GM03348 (cell line): ENCODE measurements at places on chromosomes 7 and 10.

- no peak for DNase-seq
These were observed 1.8 kb downstream of the WASL start for GRCh38 chr7:123746931-123747488.

DNA sequence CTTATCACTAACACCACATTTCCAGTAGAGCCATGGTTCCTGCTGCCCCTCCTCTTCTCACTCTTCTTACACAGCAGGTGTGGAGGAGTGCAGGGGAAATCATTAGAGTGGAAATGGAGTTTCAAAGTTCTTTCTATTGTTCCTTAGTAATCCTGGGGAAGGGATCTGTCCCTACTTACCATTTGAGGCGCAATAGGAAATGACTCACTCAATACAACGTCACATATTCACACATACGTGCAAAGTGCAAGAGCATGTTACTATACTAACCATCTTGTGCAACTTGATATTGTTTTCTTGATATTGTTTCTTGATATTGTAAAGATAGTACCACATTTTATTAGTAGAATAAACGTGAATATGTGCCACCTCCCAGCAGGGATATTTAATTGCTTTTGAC, 1010.2 kb downstream of the DNAJB9 start:
- DNase-seq = no peak

DNA sequence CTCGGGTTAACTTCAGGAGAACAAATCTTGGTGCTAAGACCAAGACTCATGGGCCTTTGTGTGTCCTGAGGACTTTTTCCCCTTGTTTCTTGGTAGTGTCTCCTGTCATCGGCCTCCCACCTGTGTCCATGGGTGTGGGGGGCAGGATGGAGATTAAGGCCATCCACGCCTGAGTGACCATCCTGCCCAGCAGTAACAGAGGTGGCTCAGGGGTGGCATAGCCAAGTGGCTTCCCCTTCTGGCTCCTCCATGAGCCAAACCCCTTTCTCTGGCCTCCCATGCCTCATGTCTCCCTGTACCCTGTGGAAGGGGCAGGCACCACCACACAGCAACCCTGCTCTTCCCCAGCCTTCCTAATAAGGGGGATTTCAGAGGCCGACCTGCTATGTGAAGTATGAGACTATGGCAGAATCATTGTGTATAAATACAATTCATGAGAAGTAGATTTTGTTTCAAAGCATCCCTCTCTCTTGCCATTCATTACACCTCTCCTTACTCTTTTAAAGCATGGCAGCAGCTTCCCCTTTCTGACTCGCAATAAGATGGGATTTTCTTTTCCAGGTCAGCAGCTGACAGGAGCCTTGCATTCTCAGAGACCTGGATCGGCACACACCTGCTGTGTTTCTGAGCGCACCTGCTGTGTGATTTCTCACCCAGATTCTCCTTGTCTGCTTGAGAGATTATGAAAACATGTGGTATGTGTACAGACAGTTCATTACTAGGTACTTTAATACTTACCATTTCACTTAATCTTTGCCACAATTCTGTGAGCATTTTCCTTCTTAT, 102.5 kb downstream of the XPNPEP1 start:
- DNase-seq = no peak

- DNase-seq = no peak
These were observed 20.6 kb downstream of the HSPA12A start for GRCh38 chr10:116721547-116722392.

GRCh38 chr7:114755856-114756255, 166.0 kb upstream of the MDFIC start:
- no peak for DNase-seq

GRCh38 chr7:19575909-19576557, 132.8 kb downstream of the POLR1F start:
- DNase-seq = no peak

DNA sequence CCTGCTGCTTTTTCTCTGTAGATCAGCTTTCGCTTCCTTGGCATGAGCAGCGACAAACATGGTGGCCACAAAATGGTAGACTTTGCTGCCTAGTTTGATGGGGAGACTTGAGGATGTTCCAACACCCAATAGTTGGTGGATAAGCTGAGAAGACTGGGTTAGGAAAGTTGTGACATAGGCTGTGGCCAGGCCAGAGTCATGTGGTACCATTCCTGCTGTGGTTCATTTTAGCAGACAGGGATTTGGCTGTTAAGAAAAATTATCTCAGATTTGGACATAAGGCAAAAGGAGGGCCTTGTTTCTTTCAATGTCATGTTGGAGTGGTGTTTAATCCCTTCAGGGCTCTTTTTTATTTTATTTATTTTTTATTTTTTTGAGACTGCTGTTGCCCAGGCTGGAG, 26.6 kb upstream of the FAM180A start:
- DNase-seq = no peak

DNA sequence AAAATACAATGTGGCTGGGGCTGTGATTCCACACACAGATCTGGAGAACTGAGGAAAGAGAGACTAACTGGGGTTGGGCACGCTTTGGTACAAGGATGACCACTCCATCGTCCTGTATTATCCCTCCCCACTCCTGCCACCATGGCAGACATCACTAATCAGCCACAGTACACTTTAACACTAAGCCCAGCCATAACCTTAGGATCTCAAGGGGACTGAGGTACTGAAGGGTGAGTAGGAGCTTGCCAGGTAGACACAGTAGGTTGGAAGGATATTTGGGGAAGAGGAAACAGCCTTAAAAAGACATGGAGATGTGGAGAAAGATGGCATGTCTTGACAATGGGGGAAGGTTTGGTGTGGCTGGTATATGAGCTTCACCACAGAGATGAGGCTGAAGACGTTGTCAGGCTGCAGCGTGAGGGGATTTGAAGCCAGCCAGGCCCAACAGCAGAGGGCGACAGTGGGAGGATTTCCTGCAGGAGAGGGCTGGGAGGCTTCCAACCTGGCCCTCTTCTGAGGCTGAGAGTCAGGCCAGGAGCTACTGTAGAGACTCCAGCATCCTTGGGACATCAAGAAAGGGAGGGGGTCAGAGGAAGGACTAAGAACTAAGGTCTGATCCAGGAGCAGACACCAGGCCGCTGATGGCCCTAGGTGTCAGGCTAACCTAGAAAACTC, 58.6 kb upstream of the COL13A1 start:
- DNase-seq = peak; percentile 40

DNA sequence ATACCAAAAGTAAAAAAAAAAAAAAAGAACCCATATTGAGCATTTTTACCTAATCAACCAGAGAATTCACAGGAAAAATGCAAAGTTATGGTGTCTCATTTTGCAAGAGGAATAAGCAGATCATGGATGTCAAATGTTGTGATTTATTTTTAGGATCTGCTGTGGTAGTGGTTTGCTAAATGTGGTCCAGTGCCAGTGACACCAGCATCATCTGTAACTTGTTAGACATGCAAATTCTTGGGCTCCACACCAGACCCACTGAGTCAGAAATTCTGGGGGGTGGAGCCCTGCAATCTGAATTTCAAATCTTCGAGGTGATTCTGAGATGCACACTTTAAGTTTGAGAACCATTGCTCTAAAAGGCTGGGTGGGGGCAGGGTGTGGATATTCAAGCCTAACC, 30.1 kb upstream of the ZEB1 start:
- DNase-seq = peak; percentile 34

GRCh38 chr7:100888988-100889750, at the start of gene UFSP1:
TSS of gene UFSP1 (minus strand) at chr7:100889715. CDS start at chr7:100889271, 444 bp downstream.
- no peak for DNase-seq

- DNase-seq = no peak
These were observed 6.3 kb downstream of the TSPAN13 start for GRCh38 chr7:16759840-16760239.

DNA sequence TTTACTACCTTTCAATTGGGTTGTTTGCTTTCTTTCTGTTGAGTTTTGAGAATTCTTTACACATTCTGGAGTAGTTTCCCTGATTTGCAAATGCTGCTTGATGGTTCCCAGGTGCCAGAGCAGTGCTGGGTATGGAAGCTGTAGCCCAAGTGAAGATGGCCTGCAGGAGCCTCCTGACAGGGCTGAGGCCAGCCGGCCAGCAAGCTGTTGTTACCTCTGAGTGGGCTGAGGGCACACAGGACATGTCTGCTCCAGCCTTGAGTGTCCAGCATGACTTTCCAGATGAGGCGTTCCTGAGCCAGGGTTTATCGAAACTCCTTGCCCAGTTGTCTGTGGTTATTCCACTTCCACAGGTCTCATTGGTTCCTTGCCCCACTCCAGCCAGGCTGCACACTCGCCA, 164.6 kb upstream of the TNS3 start:
- DNase-seq = no peak

DNA sequence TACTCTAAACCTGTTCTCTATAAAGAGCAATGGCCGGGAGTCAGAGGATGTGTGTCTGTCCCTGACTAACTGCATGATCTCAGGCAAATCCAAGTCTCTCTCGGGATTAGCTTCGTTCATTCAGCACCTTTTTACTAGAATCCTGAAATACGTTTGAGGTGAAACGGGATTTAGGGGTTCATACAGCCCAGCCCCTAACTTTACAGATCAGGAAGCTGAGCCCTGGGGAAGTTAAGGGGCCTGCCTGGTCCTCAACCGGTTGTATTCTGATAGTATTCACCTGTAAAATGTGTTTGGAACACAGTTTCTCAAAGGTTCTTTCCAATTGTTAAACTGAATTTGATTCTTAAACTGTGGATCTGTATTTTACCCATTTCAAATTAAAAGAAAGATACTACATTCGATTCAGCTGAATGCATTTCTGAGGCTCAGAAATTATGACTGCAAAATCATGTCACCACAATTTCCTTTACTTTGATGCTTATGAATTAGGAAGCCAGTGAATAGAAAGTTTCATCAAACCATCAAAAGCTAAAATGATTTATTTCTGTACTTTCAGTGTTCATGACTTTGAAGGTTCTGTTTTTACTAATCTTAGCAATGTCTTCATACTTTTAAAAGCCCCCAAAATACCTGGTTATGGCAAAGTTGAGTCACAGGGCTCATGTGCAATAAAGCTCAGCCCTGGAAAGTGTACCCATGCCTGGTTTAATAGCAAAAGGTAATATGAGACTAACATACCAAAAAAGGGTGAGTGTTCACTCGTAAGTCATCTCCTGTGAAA, 28.9 kb upstream of the EZH2 start:
- no peak for DNase-seq

GRCh38 chr7:158847451-158847866, 8.9 kb upstream of the DYNC2I1 start:
- no peak for DNase-seq

DNA sequence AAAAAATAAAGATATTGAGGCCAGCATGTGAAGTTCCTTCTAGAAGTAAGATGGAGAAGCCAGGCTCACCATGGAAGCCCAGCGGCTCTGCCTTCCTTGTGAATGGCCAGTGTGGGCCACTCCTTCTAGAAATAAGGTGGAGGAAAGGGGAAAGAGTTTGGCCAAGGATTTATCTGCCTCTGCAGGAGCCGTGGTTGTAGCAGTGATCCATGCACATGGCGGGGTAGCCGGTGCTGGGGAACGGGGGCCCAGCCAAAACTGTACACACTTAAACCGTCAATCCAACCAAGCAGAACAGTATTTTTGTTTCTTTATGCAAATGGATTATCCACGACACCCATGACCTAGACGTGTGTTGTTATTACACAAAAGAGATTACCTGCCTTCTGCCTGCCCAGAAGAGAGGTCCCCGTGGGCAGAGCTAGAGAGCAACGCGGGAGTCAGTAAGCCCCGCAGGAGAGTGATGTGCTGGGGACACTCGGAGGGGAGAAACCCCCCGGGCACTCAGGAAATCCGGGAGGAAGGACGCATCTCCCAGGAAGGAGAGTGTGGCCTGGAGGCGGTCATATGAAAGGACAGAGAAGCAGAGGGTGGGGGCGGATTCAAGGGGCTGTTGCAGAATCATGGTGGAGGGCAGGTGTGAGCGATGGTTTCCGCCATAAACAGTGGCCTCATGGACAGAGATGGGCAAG, 218.4 kb upstream of the PPP2R2D start:
- no peak for DNase-seq

- DNase-seq = no peak
These were observed 36.8 kb downstream of the AFAP1L2 start for GRCh38 chr10:114367351-114368056.

- no peak for DNase-seq
These were observed 173.9 kb downstream of the USP6NL start for GRCh38 chr10:11437391-11438142.

- DNase-seq = no peak
These were observed 53.1 kb upstream of the PDCD4 start for GRCh38 chr10:110818311-110819256.

DNA sequence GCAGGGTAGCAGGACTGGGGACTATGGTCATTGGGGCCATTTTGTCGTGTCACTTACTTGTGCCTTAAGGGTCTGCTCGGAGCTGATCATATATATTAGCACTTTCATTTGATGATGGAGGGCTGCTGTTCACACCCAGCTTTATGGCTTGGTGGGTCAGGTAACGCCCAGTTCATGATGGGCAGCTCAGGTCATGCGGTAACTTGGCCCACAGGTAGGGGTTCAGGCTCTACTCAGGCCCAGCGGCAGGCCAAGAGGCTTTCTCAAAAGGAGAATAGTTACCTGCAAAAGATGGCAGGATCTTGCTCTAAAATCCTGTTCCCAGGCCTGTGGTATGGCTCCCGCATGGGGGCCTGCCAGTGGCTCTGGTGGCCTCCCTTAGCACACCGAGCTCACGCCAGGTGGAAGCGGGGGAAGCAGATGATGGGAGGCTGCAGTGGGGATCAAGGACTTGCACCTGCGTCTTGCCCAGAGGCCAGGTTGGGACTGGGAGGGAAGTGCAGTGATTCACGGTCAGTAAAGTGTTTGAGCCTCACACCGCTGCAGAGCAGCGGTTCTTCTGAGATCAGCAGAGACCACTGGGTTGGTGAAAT, 109.5 kb downstream of the ADCY1 start:
- DNase-seq = no peak

- DNase-seq = no peak
These were observed at the start of gene GNAT3 for GRCh38 chr7:80511964-80512363. TSS of gene GNAT3 (minus strand) at chr7:80512064. CDS start at chr7:80511926, 138 bp downstream.

GRCh38 chr7:112306903-112307302, 100.4 kb downstream of the ZNF277 start:
- no peak for DNase-seq

DNA sequence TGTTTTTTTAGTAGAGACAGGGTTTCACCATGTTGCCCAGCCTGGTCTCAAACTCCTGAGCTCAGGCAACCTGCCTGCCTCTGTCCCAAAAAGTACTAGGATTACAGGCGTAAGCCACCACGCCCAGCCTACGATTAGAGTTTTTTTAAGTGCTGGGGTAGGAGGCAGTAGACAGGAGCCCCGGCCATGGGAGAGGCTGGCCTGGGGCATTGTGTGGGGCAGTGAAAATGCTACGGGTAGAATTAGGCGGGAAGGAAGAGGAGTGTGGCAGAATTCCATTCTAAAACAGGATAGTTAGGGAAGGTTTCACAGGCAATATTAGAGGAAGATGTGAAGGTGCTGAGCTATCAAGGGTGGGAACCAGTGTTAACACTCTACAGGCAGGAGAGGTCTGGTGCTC, 31.3 kb upstream of the FXYD4 start:
- no peak for DNase-seq

- peak; percentile 56 for DNase-seq
These were observed 89.3 kb upstream of the PRKCQ start for GRCh38 chr10:6669269-6669859.
